ENCODE measurements at places on chromosomes 12 and 14.

GRCh38 chr12:75657831-75658230, 146.4 kb upstream of the KRR1 start:
- no peak for DNase-seq

DNA sequence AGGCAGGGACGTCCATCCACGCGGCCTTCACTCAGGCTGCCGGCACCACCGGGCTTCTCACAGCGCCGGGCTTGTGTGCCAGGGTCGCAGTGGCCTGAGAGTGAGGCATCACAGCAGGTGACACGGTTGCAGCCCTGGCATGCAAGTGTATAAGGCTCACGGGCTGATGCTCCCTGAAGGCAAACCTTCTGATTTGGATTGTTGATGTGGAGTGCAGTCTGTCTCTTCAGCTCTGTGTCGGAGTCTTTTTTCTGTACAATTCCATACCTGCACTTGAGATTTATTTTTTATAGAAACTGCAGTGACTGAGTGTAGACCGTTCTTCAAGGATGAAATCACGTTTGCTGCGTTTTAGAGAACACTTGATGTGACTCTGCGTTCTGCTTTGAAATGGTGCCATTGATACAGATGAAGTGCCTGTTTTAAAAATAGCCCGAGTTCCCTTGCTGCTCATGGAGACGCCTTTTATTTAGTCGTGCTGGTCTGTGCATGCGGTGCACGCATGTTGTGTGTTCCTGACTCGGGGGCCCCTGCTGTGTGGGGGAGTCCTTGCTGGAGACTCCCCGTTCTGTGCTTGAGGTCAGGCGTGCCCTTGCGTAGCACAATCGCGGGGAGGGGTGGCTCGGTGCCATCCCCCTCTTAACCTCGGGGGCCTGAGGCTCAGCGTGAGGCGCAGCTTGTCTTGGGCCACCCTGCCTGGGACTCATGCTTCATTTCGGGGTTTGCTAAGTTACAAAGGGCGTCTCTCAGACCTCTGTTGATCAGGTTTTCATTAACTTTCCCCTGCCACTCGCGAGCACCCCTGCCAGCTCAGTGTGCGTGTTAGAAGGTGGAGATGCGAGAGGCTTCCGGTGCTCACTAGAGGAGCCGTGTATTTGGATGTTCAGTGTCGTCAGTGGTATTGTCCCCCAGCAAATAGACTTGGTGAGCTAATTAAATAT, 21.6 kb upstream of the AMN start:
- DNase-seq, result no peak

DNA sequence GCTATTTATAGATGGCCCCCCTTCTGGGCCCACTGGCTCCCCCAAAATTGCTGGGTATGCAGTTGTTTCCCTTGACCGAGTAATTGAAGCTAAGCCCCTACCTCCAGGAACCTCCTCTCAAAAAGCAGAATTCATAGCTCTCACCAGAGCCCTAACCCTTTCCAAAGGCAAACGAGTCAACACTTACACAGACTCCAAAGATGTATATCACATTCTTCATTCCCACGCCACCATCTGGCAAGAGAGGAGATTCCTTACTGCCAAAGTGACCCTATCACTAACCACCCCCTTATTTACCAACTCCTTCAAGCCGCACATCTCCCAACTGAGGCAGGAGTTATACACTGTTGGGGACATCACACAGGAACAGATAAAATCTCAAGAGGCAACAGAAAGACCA, 66.8 kb downstream of the MOK start:
- no peak for DNase-seq

- DNase-seq, result no peak
Measured at GRCh38 chr12:48716168-48716492, 377 bp downstream of the CCNT1 start.

Data from CD4-positive, alpha-beta T cell (primary cell).